Esophagus squamous epithelium (tissue), 5 donors: ENCODE measurements at places on chromosomes 3 and 15.

- no peak overlapping the region for H3K27ac ChIP-seq
- no peak for DNase-seq
- no peak overlapping the region for H3K4me3 ChIP-seq
- peaks cover 8% of the 10 kb centered on the region for H3K36me3 ChIP-seq
- no peaks in the 10 kb centered on the region for H3K27me3 ChIP-seq
These were observed 52.8 kb upstream of the CCNB2 start for GRCh38 chr15:59051873-59052861.

DNA sequence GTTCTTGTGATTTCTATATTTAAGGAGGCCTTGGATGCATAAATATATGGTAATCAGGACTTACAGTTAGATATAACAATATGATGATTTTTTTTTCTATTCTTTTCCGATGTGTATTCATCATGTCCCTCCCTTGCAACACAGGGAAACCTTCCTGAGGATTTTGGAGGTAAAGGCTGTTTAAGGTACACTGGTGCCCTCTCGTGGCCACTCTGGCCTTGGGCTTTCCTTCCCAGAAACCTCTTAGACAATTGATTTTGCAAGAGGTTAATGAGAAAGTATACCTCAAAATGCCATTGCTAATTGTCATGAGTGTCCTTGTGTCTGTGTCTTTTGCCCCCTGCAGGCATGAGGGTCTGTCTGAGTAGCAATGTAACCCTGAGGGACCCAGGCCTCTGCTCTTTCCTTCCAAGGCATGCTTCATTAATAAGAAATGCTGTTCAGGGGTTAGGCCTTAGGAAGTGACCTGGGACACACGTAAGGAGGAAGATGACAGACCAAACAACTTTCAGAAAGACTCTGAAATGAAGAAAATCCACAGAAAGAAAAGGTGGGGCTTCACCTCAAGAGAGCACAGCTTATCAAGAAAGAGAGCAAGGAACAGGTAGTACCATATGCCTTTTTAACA, 70.3 kb upstream of the PPP2R3A start:
- no peak overlapping the region for H3K4me3 ChIP-seq

GRCh38 chr3:150411546-150411945, 3.4 kb downstream of the TSC22D2 start:
- peak overlapping the region; percentile 99 for H3K27ac ChIP-seq
- peaks cover 68% of the 10 kb centered on the region for H3K4me1 ChIP-seq
- H3K36me3 ChIP-seq = no peaks in the 10 kb centered on the region

DNA sequence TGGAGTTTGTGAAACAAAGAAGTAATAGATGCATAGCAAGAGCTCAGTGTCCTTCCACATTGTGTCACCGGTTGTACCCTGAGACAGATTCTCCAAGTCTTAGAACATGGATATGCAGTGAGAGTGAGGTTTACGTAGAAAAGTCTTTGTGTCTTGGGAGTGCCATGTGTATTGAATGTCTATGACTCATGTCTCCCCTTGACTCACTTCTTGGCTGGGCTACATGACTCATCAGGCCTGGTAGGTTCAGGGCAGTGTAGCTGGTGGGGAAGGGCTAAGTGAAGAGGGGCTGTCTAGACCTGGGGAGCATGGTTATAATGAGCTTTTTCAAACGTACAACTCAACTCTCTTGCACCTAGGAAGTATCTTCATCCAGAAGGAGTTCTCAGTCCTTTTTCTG, 167.4 kb downstream of the GAP43 start:
- H3K27ac ChIP-seq = peak overlapping the region; percentile 1
- no peak for DNase-seq
- H3K4me3 ChIP-seq = no peak overlapping the region
- no peaks in the 10 kb centered on the region for H3K27me3 ChIP-seq
- H3K36me3 ChIP-seq = no peaks in the 10 kb centered on the region
- H3K4me1 ChIP-seq = peaks cover 22% of the 10 kb centered on the region

DNA sequence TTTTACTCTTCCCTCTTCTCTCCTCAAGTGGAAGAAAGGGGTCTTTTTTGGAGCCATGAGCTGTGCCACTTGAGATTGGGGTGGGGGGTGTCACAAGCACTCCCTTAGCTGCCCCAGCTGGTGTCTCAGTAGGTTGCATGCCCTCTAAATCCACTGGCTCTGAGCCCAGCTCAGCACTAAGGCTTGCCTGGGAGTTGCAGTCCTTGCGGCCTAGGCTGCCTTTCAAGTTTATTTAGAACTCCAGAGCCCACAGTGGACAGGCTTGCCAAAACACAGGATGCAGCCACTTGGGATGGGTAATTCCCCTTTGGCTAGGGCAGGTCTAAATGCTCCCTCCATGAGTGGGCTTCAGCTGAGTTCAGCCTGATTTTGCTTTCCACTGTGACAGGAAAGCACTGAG, 24.7 kb downstream of the C3orf20 start:
- H3K27me3 ChIP-seq = no peaks in the 10 kb centered on the region
- H3K27ac ChIP-seq = no peak overlapping the region
- no peaks in the 10 kb centered on the region for H3K4me1 ChIP-seq
- H3K36me3 ChIP-seq = no peaks in the 10 kb centered on the region
- DNase-seq = no peak
- H3K4me3 ChIP-seq = no peak overlapping the region

- no peaks in the 10 kb centered on the region for H3K27me3 ChIP-seq
- peaks cover 40% of the 10 kb centered on the region for H3K4me1 ChIP-seq
- no peak overlapping the region for H3K4me3 ChIP-seq
- peak overlapping the region; percentile 83 for H3K27ac ChIP-seq
- DNase-seq = no peak
- no peaks in the 10 kb centered on the region for H3K36me3 ChIP-seq
These were observed 41.7 kb upstream of the SMAD3 start for GRCh38 chr15:67023517-67024313.

GRCh38 chr3:18544146-18544545, 119.0 kb upstream of the SATB1 start:
- no peak overlapping the region for H3K27ac ChIP-seq
- H3K4me3 ChIP-seq = no peak overlapping the region
- H3K36me3 ChIP-seq = no peaks in the 10 kb centered on the region
- no peak for DNase-seq
- H3K27me3 ChIP-seq = no peaks in the 10 kb centered on the region
- no peaks in the 10 kb centered on the region for H3K4me1 ChIP-seq

GRCh38 chr3:94359996-94360395, 297.1 kb downstream of the NSUN3 start:
- no peaks in the 10 kb centered on the region for H3K27me3 ChIP-seq
- H3K36me3 ChIP-seq = no peaks in the 10 kb centered on the region
- no peak overlapping the region for H3K4me3 ChIP-seq
- no peaks in the 10 kb centered on the region for H3K4me1 ChIP-seq
- no peak overlapping the region for H3K27ac ChIP-seq

- no peaks in the 10 kb centered on the region for H3K27me3 ChIP-seq
- DNase-seq = no peak
- H3K27ac ChIP-seq = no peak overlapping the region
These were observed 55.0 kb downstream of the SETD5 start for GRCh38 chr3:9452417-9452816.

DNA sequence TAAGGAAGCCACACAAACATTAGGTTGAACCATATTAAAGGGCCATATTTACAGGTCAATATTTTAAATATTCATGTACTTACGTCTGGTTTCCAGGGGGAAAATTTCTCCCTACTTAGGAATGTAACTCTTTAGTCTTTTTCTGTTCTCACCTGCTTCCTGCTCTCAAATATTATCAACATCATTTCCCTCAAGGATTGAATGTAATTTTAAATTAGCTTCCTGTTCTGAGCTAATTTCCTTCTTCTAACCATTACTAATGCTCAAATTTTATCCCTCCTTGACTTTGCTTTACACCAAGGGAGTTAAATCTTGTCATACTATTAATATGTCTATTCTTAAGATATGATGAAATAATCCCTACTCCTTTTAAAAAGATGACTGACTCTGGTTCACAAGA, 103.4 kb upstream of the UBP1 start:
- no peaks in the 10 kb centered on the region for H3K27me3 ChIP-seq
- H3K36me3 ChIP-seq = no peaks in the 10 kb centered on the region
- no peak overlapping the region for H3K4me3 ChIP-seq
- no peak for DNase-seq
- no peaks in the 10 kb centered on the region for H3K4me1 ChIP-seq

- no peak for DNase-seq
- H3K36me3 ChIP-seq = no peaks in the 10 kb centered on the region
- no peak overlapping the region for H3K4me3 ChIP-seq
- H3K4me1 ChIP-seq = peaks cover 4% of the 10 kb centered on the region
These were observed 2.6 kb downstream of the APBA2 start for GRCh38 chr15:28888302-28888894.

GRCh38 chr3:36606871-36607765, 157.2 kb downstream of the DCLK3 start:
- no peak overlapping the region for H3K4me3 ChIP-seq
- no peaks in the 10 kb centered on the region for H3K4me1 ChIP-seq
- H3K36me3 ChIP-seq = no peaks in the 10 kb centered on the region
- H3K27ac ChIP-seq = no peak overlapping the region
- no peaks in the 10 kb centered on the region for H3K27me3 ChIP-seq

GRCh38 chr3:16253601-16254000, 11.1 kb downstream of the DPH3 start:
- H3K4me3 ChIP-seq = no peak overlapping the region
- no peaks in the 10 kb centered on the region for H3K27me3 ChIP-seq
- no peak for DNase-seq
- no peaks in the 10 kb centered on the region for H3K4me1 ChIP-seq

DNA sequence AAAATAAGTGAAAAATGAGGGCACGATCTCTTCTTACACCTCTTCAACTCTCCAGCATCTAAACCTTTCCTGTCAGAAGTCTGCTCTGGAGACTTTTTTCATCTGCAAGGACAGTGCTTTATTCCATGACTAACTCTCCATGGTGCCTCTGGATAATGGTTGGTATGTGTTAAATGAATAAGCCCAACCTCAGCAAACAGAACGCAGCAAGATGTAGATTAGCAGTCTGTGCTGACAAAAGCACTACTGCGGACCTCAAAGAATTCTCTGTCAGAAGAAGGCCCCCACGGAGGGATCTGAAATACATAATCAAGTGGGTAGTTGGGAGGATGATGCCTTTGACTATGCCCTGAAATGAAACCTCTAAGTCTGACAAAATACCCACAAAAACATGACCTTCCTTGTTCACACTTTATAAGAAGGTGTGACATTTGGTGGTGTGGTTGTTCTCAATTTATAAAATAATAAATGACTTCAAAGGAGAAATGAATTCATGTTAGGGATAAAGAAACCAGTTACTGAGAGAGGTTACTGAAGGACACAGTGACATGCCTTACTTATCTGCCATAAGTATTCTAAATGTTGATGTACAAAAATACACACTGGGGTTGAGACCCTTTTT, 43.2 kb upstream of the ADCY5 start:
- no peaks in the 10 kb centered on the region for H3K4me1 ChIP-seq
- no peak for DNase-seq
- no peak overlapping the region for H3K4me3 ChIP-seq
- H3K27me3 ChIP-seq = no peaks in the 10 kb centered on the region
- H3K27ac ChIP-seq = no peak overlapping the region

DNA sequence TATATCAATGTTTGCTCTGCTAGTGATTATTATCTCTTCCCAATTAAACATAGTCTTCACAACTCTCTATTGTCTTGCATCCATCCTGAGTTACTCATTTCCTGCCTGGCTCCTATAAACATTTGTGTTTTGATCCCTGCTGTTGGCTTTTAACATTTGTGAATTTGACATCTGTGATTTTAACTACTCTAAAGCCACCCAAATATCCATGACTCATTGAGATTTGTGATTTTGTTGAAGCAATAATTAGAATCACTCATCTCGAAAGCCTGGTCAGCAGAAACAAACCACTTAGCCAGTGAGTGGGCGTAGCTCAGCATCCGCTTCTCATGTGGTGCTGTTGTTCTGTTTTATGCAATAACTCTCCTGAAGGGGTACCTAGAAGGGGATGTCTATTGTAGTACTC, 174.3 kb upstream of the ZBTB20 start:
- no peak overlapping the region for H3K27ac ChIP-seq
- H3K27me3 ChIP-seq = no peaks in the 10 kb centered on the region
- no peaks in the 10 kb centered on the region for H3K36me3 ChIP-seq
- no peaks in the 10 kb centered on the region for H3K4me1 ChIP-seq
- no peak for DNase-seq

- no peak overlapping the region for H3K4me3 ChIP-seq
- H3K4me1 ChIP-seq = no peaks in the 10 kb centered on the region
- H3K27me3 ChIP-seq = peaks cover 4% of the 10 kb centered on the region
- H3K27ac ChIP-seq = no peak overlapping the region
These were observed 7.7 kb upstream of the DIPK2A start for GRCh38 chr3:143963946-143964345.

DNA sequence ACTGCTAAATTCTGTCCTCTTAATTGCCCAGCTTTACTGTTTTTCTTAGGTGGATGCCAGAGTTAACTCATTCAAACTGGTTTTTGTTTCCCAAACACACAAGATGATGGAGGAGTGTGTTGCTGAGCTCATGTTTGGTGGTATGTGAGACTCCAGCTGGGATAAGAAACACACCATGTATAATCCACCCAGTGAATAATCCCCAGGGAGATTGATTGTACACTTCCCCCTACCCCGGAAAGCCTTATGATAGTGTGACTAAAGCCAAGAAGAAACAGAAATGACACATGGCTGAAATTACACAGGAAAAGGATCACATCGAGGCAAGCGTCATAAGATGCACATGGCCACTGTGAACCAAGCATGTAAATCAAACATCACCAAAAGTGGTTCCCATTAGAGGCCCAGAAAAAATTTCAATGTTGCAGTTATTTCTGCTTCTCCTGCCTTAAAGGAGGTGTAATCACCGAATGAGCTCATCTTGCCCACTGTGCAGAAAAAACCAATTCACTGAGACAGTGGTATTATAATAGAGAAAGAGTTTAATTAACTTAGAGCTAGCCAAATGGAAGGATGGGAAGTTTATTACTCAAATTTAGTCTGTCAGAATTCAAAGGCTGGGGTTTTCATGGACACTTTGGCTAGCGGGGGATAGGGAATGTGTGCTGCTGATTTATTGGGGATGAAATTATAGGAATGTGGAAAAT, 56.7 kb upstream of the MAGI1 start:
- H3K4me1 ChIP-seq = no peaks in the 10 kb centered on the region
- DNase-seq = no peak
- no peak overlapping the region for H3K27ac ChIP-seq
- H3K36me3 ChIP-seq = no peaks in the 10 kb centered on the region

GRCh38 chr15:82950746-82951370, 1.7 kb downstream of the HOMER2 start:
- no peaks in the 10 kb centered on the region for H3K36me3 ChIP-seq
- no peak overlapping the region for H3K27ac ChIP-seq
- peaks cover 21% of the 10 kb centered on the region for H3K4me1 ChIP-seq
- H3K4me3 ChIP-seq = no peak overlapping the region

DNA sequence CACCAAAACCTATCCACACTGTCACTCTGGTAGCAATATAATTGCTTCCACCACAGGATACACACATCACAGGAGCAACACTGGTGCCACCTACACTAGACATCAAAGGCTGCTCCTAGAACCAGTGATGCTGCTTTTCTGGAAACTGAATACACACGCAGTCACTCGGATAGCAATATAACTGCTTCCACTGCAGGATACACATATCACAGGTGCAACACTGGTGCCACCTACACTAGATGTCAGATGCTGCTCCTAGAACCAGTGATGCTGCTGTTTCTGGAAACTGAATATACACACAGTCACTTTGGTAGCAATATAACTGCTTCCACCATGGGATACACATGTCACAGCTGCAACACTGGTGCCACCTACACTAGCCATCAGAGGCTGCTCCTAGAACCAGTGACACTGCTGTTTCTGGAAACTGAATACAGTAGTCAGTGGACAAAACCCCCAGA, 6.9 kb upstream of the TNFSF10 start:
- H3K36me3 ChIP-seq = no peaks in the 10 kb centered on the region
- H3K27ac ChIP-seq = no peak overlapping the region
- DNase-seq = no peak
- no peaks in the 10 kb centered on the region for H3K27me3 ChIP-seq
- no peak overlapping the region for H3K4me3 ChIP-seq
- peaks cover 5% of the 10 kb centered on the region for H3K4me1 ChIP-seq
